Dorsolateral prefrontal cortex (tissue), 122 donors: ENCODE measurements at places on chromosomes 5 and 9.

GRCh38 chr9:123796094-123796493 lies 133.8 kb downstream of the DENND1A start:
- no peak for DNase-seq

- no peak for DNase-seq
Observed at GRCh38 chr5:156913719-156914370, 49.2 kb downstream of the TIMD4 start.

- no peak for DNase-seq
Observed at GRCh38 chr5:171275841-171276544, 33.1 kb upstream of the TLX3 start.

- DNase-seq: no peak
Observed at GRCh38 chr9:73121375-73121935, 30.2 kb upstream of the ANXA1 start.

- no peak for DNase-seq
Observed at GRCh38 chr5:135398160-135398854, 724 bp downstream of the MACROH2A1 start.

DNA sequence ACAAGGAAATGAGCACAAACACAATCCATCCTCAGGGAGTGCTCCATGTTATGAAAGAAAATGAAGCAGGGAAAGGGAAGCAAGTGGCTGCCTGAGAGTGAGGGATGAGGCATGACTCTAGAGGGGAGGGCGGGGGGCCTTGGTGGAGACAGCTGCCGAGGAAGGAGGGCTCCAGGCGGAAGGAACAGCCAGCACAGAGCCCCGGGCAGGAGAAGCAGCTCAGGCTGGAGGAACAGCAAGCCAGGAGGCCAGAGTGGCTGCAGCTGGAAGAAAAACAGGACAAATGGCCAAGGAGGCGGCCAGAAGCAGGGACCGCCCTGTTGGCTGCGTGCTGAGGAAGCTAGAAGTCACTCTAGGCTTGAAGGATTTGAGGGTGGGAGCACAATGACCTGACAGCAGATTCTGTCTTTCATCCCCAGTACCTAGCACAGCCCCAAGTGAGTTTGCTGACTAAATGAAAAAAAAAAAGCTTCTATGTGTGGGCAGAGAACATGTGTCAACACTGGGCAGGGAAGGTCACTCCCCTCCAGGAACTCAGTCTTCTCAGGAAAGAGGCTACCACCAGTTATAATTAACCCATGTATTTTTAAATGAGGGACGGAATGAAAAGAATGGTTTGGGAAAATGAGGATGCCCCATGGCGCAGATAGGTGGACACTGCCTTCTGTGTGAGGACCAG lies 142.8 kb downstream of the DCP2 start:
- DNase-seq: no peak

DNA sequence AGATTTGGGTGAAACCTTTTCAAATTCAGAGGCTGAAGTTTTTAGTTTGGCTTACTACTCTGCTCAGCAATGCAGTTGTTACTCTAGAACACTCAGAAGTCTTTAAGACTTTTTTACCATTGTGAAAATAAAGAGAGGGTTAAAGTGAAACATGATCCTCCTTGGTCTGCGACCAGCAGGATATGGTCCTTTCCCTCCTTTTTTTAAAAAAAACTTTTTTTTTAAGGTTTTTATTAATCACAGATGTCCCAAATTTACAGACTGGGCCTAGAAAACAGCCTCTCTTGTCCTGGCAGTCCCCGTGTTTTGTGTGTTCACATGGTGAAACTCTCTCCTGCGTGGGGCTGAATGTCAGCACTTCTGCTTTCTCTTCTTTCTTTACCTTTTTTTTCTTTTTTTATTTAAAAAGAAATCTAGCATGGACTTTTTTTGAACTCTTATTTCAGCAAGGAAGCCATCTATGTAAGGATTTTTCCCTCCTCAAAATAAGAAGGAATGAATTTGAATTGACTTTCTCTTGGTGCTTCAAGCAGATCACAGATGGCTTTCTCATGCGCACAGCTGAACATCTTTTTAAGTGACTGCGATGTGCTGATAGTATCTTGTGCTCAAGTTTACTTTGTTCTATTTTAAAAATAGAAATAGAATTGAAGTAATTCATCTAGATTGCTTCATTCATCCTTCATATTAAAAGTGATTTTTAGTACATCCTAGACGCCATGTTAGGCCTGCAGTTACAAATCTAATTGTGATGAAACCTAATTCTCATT lies 128.7 kb upstream of the OTULINL start:
- no peak for DNase-seq

DNA sequence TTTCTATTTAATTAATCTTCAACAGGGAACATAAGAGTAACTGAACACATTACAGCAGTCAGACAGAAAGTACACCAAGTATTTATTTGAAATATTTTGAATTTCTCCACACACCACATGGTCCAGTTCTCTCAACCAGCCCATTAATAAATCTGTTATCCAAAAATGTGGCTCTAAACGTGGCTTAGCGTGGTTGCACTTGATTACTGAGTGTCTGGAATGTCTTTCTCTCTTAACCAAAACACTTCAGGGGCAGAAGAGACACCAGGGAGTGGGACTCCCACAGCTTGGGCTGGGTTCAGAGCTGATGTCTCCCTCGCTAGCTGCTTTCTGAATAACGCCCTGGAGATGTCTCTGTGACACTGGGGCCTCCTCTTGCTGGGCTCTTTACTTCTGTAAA lies 52.6 kb upstream of the FANCC start:
- no peak for DNase-seq

- DNase-seq: no peak
Observed at GRCh38 chr9:121652838-121653231, 1.4 kb downstream of the DAB2IP start.

DNA sequence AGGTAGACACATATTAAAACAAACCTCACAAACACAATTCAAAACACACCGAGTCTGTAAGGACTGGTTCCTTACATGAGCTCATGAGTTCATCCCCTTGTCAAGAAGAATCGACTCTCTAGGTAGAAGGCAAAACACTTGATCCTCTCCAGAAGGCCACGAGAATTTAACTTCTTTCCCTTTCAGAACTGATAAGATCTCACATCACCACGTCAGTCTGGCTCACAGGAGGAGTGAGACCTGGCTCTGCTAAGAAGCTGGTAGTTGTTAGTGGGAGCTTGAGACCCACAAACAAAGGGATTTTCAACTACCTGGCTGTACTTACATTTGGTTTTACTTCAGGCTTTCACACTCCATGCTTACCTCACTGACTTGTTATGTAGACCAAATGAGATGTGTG lies 459.2 kb downstream of the ARHGEF28 start:
- no peak for DNase-seq

GRCh38 chr5:94746731-94747124 lies 128.3 kb downstream of the SLF1 start:
- DNase-seq: no peak

GRCh38 chr5:2015961-2016360 lies 133.2 kb upstream of the IRX4 start:
- DNase-seq: no peak

GRCh38 chr9:133135146-133135745 lies 14.2 kb upstream of the RALGDS start:
- DNase-seq: no peak

GRCh38 chr9:84122572-84122971 lies 142.0 kb downstream of the RMI1 start:
- DNase-seq: no peak

DNA sequence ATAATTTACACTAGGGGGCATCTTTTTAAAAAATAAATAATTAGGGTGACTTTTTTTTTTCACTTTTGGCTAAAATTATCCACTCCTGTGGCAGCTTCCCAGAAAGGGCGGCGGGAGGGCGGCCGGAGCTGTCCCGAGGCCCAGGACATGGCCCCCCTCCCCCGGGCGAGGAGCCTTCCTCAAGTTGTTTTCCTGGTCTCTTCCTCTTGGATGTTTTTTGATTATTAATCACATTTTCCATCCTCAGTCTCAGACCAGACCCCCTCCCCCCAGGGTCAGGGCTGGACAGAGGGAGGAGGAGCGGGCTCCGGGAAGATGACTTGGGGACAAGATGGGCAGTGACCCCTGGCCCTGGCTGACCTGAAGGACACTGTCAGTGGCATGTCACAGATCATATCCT lies 4.7 kb upstream of the CNTFR start:
- no peak for DNase-seq

DNA sequence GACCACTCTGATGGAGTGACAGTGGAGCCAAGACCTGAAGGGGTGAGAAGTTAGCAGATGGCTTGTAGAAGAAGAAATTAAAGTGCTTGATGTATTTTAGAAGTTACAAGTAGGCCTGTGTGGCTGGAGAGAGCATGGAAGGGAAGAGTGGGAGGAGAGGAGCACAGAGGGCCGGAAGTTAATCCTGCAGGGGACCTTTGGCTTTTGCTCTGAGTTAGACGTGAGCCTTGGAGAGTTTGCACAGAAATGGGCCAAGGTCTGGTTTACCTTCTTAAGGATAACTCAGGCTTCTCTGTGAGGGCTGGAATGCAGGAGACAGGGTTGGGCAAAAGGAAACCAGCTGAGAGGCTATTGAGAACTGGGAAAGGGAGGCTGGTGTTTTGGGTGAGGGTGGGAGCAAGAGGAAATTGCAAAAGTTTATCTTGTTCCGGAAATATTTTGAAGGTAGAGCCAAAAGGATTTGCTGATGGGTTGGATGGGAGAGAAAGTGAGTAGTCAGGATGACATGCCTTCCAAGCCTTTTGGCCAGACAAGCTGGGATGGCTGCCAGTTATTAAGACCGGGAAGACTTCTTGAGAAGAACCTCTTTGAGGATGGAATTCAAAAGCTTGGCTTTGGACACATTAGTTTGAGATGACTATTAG lies 17.5 kb upstream of the F2RL1 start:
- DNase-seq: no peak

GRCh38 chr5:127406326-127407121 lies 110.9 kb upstream of the PRRC1 start:
- no peak for DNase-seq

DNA sequence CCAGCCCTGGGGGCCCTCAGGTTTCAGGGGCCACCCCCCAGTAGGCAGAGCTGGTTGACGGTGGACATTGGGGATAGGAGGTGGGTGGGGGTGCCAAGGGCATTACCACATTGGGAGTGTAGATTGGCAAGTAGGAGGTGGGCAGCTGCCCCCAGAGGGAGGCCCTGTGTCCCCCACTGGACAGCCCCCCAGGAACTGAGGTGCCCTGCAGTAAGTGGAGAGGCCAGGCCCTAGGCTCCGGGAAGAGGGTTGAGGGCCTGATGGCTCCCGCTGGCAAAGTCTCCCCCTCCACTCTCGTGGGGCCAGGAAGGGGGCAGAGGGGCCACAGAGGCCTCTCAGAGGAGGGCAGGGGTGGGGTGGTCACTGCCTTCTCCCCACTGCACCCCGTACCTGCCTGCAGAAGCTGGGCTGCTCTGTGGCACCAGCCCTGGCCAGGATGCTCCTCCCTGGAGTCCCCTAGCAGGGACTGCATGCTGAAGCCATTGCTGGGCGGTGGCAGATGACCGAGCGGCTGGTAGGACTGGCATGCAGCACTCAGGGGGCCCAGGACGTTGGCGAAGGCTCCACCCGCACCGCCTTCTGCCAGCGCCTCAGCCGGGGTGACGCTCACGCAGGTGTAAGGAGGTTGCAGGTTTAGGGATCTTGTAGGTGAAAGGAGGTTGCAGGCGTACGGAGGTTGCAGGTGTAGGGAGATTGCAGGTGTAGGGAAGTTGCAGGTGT lies 89.6 kb upstream of the CACNA1B start:
- DNase-seq: no peak

GRCh38 chr5:107306002-107306401 lies 364.7 kb downstream of the EFNA5 start:
- no peak for DNase-seq

GRCh38 chr5:126023994-126024441 lies 399.2 kb upstream of the GRAMD2B start:
- no peak for DNase-seq

- DNase-seq: no peak
Observed at GRCh38 chr5:56278335-56278753, 45.2 kb upstream of the ANKRD55 start.

DNA sequence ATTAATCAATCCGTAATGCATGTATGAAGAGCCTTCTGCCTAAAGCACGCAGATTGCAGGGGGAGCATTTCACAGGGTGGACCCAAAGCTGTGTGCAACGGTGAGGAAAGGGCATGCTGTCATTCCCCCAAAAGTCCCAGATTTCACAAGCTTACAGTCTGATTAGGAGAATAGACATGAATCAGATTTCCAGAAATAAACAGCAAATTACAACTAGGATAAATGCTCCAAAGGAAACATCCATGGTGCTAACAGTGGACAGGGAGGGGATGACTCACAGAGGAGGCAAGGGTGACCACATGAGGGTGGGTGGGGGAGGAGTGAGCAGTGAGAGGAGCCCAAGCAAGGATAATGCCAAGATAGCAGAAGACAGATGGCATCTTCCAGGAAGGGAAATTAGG lies 258.4 kb upstream of the TAS2R1 start:
- DNase-seq: peak; percentile 51

GRCh38 chr5:120304663-120305062 lies 159.4 kb upstream of the PRR16 start:
- no peak for DNase-seq

DNA sequence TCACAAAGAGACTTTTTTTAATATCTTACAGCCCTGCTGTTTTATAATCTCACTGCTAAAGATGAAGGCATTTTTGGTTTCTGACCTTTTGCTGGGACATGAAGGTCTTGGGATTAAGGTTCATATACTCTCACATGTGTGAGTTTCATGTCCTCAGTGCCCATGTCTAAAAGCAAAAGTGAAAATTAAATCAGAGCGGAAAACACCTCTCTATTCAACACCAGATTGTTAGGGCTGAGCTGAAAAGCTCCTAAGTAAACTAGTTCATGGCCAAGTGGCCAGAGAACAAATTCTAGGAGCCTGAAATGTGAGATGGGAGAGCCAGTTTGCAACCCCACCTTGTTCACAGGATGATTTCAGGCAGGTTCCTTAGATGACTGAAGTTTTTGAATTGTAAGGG lies 110.9 kb downstream of the GRIA1 start:
- DNase-seq: no peak

DNA sequence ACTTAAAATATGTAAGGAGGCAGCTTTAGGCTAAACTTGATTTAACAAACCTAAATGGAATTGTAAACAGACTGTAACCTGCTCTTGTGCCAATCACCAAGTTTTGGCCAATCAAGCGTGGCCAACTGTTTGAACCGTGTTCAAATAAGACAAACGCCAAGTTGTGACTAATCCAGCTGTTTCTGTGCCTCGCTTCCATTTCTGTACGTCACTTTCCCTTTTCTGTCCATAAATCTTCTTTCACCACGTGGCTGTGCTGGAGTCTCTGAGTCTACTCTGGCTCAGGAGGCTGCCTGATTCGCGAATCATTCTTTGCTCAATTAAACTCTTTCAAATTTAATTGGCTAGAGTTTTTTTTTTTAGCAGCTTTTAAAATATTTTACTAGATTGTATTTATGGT lies 71.3 kb downstream of the LIX1 start:
- no peak for DNase-seq

DNA sequence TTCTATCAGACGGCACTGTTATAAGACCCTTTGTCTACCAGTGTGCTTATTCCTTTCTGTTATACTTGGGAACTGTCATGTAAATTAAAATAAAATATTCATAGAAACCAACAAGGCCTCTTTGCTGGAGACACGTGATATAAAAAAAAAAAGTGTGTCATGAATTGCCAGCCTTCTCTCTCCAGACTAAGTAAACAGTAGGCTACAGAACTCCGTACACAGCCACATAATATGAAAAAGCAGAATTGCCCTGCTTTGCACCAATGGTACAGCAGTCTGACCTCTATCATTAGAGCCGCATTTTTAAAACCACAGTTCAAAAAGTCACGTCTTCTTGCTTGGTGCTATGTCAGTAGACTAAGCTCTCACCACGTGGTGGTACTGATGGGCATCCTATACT lies 231.3 kb downstream of the SEMA5A start:
- DNase-seq: no peak
